ENCODE measurements at places on chromosomes 12 and 14.

DNA sequence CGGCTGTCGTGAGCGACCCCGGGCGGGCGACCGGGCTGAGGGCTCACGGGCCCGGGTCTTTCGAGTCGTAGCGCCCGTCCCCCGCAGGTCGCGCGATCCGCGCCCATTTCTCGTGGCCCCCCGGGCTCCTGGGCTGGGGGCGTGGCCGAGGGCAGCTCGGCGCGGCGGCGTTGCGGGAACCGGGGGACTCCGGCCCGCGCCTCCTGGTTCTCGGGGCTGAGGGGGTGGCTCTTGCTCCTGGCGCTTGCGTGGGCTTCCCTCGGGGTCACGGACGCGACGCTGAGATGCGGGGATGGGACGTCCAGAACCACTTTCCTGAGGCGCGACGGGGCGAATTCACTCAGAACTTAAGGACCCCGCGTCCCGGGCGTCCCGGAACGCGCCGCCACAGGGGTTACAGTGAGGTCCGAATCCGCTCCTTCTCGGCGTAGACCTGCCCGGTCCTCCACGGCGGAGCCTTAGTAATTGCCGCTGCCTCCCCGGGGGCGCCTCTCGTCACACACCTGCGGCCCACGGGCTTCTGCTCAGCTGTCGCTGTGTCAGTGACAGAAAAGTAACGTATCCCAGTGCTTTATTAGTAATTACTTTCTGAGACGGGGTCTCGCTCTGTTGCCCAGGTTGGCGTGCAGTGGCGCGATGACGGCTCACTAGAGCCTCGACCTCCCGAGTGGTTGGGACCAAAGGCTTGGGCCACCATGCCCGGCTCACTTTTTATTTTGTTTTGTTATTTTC is 606 bp downstream of the EP400 start:
- no peak for DNase-seq

- DNase-seq, result no peak
These were observed 11.5 kb upstream of the IFI27 start for GRCh38 chr14:94099006-94099405.

DNA sequence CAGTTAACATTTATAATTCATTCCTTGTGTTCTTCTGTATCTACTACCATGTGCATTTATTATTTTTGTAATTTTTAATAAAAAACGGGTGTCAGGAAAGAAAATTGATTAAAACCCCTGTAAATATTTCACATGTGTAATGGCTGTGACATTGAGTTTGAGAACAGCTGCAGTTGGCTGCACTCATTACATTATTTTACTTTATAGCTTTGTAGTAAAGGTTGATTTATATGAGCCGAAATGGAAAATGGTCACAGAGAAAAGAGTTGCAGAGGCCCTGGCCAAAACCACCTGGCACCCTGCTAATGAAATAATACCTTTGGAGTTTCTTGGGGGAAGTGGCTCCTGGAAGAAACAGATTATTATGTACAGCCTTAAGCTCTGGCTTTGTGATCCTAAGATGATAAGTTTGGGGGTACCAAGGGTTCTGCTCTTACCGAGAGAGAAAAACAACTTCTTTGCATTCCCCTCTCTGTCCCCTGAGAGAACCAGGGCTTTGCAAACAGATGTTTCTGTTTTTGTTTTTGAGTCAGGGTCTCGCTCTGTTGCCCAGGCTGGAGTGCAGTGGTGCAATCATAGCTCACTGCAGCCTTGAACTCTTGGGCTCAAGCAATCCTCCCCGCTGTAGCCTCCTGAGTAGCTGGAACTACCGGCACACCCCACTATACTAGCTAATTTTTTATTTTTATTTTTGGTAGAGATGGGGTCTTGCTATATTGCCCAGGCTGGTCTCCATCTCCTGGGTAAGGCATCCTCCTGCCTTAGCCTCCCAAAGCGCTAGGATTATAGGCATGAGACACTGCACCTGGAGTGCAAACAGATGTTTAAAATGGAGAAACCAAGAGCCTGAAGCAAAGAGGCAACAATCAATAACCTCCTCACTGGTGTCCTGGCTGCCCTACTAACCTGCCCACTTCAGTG is 9.7 kb upstream of the DYNLL1 start:
- no peak for DNase-seq

GRCh38 chr12:22533155-22533554 is 11.2 kb downstream of the C2CD5 start:
- no peak for DNase-seq

GRCh38 chr12:54421175-54421878 is 2.3 kb upstream of the ITGA5 start:
- DNase-seq, result peak; percentile 65

GRCh38 chr12:26460361-26460760 is 265.0 kb downstream of the SSPN start:
- no peak for DNase-seq

- DNase-seq, result no peak
These were observed 18.4 kb upstream of the ASCL1 start for GRCh38 chr12:102939059-102939458.

DNA sequence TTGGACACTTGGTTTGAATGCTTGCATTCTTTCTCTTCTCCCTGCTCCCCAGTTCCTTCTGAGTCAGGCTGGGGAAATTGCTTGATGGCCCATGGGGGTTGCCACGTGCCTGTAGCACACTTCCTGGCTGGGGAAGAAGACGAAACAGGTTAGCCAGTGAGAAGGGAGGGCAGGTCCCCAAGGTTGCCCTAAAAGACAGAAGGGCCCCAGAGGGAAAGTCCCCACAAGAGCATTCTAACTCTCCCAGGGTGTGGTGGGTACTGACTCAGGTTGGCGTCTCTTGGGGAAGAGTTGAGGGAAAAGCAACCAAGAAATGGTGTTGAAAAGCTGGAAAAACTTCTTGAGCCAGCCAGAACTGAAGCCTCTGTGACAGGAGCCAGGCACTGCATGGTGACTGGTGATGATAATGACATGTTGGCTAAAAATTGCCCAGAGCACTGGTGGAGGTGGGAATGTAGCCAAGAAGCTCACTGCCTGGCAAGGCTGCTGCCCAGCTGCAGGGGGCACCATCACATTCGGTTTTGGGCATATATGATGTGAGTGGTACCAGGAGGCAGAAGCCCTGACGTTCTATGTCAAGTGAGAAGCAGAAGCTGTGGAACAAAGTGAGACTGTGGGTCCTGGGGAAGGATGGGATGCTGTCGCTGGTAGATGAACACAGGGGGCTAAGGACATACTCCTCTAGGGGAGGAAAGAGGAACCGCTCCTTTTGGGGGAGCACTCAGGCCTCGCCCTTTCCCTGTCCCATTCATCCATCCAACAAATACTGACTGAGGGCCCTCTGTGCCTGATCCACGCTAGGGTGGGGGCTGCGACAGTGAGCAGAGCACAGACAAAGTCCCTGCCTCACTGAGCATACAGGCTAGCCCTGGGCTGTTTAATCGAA is 8.1 kb upstream of the RABGGTA start:
- DNase-seq, result peak; percentile 11

DNA sequence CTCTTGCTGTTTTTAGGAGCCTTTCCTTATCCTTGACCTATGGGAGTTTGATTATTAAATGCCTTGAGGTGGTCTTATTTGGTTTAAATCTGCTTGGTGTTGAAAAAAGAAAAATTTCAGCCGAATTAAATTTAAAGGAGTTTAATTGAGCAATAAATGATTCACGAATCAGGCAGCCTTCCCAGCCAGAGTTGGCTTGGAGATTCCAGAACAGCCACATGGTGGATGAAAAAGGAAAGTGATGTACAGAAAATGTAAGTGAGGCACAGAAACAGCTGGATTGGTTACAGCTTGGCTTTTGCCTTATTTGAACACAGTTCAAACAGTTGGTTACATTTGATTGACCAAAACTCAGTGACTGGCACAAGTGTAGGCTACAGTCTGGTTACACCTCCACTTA is 69.7 kb downstream of the WASHC3 start:
- DNase-seq, result no peak

- DNase-seq, result no peak
These were observed 87.2 kb upstream of the FRMD6 start for GRCh38 chr14:51564460-51564859.

DNA sequence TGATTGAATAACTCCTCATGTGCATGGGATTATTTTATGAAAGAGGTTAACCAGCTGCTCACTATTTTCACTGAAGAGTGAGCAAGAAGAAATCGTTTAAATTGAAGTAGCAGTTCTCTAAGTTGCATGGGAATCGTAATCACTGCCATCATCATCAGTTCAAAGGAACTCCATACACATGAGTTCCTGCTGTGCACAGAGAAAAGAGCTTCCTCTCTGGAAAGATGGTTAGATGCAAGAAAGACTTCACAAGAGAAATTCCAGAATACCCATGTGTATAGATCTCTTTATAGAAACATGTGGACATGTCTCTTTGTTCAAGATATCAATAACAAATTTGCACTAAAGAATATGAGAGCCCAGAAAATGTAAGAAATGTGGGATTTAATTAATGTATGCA is 291.3 kb downstream of the PDZRN4 start:
- DNase-seq, result no peak

DNA sequence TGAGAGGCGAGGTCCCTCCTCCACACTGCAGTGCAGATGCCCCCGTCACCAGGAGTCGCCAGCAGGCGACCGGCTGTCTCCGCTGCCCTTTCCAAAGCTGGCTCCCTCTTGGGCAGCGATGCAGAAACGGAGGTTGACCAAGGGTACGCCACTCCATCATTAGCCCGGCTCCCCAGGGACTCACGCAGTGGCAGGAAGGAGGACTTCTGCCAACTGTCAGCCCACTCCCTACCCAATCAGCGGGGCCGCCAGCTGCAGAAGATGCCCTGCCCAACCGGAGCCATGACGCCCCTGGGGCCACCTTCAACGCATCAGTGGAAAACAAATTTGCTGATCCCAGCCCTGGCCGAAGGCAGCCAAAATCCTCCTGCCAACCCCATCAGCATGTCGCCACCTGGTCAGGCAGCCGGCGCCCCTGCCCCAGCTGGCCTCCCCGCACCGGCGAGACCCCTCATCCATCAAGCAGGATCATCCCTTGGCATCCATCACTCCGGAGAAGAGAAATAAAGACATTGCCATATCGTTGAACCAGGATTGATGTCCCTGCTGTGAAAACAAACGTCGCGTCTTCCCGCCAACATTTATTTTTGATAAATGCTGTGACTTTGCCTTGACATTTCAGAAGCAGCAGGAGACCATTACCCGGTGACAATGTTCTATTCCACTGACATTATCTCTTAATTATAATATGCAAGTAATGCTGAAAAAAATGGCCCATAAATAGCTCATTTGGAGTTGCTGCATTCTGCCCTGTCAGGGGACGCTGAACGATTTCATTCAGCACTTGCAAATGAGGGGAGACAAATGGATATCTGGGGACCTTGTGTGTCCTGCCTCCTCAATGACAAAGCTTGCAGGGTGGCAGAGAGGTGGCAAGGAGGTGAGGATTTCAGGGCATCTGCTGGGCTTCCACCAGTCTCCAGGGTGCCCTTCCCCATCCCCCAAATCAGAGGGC is 105.1 kb downstream of the SCARB1 start:
- no peak for DNase-seq

DNA sequence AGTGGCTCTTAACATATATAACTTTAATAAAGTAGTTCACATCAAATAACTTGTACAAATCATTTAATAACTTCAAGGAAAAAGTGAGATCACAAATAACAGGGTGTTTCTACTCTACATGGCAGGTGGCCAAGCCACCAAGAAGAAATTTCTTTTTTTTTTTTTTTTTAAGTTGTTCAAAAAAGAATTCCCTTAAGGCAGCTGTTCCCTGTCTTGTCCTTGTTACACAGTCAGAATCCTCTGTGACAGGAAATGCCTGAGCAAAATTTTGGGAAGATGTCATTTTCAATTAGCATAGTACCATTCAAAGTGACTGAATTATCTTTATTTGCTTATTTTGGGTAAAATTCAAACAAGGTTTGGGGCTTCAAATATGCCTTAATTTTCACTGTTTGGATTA is 79.4 kb downstream of the LIN7A start:
- DNase-seq, result peak; percentile 71

DNA sequence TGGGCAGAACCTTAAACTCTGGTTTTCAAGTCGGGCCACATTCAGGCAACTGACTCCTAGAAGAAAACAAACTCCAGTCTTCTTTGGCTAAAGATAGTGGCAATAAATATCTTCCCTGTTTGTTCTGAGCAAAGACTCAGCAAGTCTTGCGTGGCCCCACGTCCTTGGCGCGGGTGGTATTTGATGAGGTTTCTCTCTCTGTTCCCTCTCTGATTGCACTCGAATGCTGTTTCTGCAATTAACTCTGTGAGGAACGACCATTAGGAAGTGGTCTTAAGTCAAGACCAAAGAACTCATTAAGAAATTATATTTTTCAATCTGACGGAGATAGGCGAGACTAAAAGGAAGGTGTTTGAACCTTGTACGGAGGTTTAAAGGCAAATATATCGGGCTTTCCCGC is 177.6 kb downstream of the TMEM132C start:
- DNase-seq, result no peak
